ENCODE measurements at places on chromosomes 6 and 20.

- DNase-seq, result no peak
Measured at GRCh38 chr20:6490849-6491248, 276.6 kb upstream of the BMP2 start.

- no peak for DNase-seq
Measured at GRCh38 chr6:81480139-81480538, 272.3 kb downstream of the TENT5A start.

- no peak for DNase-seq
Measured at GRCh38 chr6:135012349-135012748, 42.3 kb downstream of the HBS1L start.

- DNase-seq, result no peak
Measured at GRCh38 chr6:38997128-38997761, 51.3 kb upstream of the GLP1R start.

DNA sequence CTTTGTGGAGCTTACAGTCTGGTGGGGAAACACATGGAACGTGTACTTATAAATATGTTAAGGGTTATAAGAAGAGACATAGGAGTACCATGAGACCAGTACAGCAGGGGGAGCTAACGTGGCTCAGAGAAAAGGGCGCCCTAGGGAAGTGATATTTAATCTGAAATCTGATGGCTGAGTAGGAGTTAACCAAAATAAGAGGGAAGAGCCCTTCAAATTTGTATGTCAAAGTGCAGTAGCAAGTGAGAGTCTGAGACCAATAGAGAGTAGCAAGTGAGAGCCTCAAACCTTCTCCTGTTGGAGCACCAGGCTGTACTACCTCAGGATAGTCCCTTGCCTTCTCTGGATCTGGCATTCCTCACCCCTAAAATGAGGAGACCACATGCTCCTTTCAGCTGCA is 6.1 kb upstream of the PKIG start:
- DNase-seq, result no peak

DNA sequence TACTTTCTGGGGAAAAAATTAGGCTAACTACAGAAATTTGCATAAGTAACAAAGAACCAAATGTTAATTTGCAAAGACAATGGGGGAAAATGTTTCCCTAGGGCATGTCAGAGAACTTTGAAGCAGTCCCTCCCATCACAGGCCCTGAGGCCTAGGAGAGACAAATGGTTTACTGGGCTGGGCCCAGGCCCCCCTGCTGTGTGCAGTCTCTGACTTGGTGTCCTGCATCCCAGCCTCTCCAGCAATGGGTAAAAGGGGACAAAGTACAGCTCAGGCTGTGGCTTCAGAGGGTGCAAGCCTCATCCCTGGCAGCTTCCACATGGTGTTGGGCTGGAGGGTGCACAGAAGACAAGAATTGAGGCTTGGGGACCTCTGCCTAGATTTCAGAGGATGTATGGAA is 788.4 kb downstream of the FRK start:
- DNase-seq, result no peak

DNA sequence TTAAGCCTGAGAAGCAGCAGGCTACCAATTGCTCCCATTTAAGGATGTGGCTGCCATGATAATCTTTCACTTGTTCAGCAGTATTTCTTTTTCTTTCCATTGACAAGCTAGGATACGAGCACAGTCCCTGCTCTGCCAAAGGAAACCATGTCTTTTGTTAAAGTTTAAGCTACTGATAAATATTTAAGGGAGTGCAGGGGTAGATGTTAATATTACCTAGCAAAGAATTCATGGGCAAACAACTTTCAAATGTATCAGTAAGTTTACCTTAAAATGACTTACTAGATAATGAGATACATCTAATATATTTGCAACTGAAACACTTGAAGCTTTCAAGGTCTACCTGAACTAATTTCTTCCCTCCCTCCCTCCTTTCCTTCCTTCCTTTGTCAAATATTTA is 77.3 kb downstream of the OPN5 start:
- DNase-seq, result no peak

GRCh38 chr6:166029506-166029905 is 138.1 kb downstream of the TBXT start:
- DNase-seq, result no peak

DNA sequence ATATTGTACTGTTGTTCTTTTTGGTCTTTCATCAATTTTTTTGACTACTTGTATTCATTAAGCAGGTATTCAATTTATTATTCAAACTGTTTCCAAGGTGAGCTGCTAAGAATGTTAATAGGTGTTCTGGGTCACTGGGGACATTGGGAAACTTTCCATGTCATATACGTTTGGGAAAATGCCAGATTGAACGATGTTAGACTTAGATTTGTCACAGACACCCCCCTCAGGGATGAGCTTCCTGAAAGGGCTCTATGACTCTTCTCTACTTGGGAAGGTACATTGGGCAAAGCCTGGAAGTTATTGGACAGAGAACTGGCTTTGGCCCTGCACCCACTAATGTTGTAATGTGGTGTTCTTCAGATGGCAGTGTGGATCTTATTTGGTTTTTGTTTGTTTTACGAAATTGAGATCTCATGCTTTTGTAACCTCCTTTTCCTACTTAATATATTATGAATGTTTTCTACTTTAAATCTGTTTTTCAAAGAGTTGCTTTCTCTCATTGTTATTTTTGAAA is 42.1 kb downstream of the PLCB4 start:
- no peak for DNase-seq

- DNase-seq, result no peak
Measured at GRCh38 chr6:38640216-38640909, 634 bp upstream of the BTBD9 start.

DNA sequence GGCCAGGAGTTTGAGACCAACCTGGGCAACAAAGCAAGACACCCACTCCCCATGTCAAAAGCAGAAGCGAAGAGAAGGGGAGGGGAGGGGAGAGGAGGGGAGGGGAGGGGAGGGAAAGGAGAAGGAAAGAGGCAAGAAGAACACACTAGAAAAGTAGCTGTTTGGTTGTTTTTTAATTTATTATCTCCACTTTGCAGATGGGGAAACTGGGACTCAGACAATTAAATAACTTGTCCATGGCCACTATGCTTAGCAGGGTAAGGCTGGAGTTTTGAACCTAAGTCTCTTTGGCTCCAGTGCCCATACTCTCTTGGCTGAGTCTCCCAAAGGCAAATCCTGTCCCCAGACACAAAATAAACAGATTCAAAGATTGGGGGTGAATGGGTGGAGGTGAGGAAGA is 12.4 kb upstream of the GHRH start:
- no peak for DNase-seq

DNA sequence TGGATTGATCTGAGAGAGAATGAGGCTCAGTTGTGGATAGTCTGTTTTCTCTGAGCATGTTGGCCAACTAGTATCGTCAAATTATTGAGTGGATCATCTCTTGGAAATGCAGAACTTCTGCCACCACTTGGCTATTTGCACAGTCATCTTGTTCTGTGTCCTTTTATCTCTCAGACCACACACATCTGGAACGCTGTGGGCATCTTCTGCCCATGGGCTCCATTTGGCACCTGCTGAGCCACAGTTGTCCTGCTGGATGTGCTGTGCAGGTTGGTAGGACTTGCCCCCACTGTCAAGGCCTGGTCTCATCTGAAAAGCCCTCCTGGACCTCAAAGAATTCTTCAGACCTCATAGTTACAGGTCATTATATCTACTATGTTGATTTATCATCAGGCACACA is 16.7 kb upstream of the C20orf144 start:
- DNase-seq, result no peak

DNA sequence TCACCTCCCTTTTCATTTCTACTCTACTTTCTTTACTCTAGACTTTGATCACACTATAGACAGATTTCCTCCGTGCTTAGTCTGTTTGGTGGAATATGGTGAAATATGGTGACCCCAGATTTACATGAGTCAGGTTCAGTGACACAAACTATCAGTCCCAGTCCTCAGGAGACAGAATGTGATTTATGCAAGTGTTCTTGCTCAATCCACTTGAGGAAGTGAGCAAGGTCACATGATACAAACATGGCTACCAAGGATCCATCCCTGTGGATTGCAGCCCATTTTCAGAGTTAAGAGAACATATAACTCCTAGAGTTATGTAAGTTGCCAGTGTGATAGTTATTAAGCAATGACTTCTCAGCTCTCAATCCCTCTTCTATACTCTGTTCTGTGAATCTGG is 23.7 kb upstream of the TSHZ2 start:
- DNase-seq, result no peak

DNA sequence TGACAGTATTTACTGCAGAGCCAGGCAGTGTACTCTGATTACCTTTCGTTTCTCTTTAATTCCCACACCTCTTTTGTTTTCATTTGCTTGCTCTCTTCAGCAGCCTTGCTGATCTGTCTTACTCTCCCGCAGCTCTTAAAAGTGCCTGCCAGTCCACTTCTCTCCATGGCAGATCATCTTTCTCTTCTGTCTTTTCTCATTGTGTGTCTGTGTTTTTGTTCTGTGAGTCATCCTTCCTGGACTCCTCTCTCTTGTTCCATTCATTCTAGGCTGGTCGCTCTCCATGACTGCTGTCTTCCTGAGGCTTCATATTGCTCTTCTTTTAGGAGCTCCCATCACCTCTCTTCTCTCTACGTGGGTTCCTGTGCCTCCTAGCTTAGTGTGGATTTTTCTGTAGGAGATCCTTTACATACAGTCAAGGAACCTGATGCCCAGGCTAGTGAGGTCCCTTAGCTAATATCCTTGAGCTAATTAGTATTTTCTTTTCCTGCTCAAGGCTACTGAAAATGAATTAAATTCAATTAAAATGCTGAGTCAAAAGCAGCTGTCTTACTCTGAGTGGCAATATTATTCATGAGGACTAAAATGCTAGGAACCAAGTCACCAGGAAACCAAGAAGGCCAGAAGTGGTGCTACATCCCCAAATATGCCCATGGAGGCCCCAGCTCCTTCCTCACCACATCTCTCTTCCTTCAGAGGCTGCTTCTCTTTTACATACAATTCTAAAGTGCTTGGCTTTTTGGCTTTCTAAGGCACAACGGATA is 86.1 kb downstream of the SLX4IP start:
- DNase-seq, result no peak

GRCh38 chr6:17712576-17712975 is 5.9 kb upstream of the NUP153 start:
- no peak for DNase-seq

GRCh38 chr6:147055821-147056392 is 148.3 kb upstream of the STXBP5 start:
- DNase-seq, result no peak

Data from NCI-H2107 (cell line).